ENCODE measurements at places on chromosomes 5 and 9.

DNA sequence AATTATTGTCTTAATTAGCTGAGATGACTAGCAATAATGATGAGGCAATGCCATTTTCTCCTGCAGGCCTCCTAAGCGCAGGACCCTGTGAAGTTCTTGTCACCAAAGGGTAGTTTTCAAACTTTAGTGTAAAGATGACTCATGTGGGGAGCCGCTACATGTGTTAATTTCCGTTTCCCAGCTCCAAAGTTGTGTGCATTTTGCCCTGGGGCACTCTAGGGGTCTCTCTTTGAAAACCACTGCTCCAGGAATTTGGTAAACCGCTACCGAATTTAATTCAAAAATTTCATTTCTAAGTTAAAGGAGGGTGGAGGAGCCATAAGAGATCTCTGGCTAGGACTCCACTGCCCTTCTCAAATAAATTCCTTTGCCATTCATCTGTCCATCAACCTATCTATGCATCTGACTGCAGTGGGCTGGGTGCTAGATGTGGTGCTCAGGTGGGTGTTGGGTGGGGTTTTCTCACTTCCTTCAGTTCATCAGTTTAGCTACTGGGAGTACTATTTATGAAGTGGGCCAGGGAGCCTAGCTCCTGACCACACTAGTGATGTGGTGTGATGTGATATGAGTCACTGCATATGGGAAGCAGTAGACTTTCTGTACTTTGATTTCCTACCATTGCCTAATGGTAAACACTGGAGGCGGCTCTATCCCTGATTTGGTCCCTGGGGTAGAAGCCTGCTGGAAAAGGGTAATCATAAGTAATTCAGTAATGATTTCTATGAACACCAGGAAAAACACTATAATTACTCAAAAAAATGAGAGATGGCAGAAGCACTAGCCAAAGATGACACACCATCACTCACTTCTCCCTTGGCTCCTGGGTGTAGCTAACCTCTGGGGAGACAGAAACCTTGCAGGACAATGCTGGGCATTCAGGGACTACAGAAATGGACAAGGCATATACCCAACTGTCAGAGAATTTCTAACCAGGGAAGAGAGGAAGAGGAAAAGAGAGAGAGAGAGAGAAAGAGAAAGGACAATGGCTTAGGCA is 4.0 kb upstream of the ZSWIM6 start:
- no peak for DNase-seq

GRCh38 chr5:55925712-55926111 is 69.1 kb downstream of the IL6ST start:
- DNase-seq, result no peak

DNA sequence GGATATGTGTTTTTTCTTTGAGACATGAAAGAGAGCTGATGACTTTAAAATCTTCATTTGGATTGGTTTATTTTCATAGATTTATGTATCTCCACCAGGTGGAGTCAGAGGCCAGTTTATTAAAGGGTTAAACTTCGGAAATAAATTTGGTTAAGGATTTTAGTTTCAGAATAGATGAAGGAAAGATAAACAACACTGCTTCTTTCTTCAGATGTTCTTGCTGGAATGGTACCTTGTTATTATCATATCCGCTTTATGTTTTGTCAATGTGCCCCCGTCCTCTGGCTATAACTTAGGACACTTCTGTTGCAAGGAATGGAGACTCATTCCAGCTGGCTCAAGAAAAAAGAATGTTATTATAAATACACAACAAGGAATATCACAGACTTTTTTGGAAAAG is 81.2 kb downstream of the ALDH1A1 start:
- no peak for DNase-seq

DNA sequence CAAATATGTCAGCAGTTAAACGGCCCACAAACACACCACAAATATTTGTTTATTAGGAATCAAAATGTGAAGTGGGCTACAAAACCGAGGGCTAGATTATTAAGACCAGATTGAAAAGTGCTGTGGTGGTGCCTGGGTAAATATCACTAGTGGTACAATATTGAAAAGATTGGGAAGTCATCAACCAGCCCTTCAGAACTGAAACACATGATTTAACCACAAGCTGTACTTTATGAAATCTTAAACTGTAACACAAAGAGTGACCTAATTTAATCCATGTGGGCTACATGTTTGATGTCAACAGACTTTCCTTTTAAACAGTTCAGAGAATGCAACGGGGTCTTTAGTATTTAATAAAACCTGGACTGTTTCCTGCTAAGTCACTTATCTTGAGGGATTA is 182.3 kb downstream of the SPATA31D1 start:
- DNase-seq, result no peak

GRCh38 chr9:105646879-105647594 is 15.2 kb upstream of the TAL2 start:
- DNase-seq, result no peak

- no peak for DNase-seq
Observed at GRCh38 chr9:13786131-13786530, 506.6 kb upstream of the MPDZ start.

- DNase-seq, result no peak
Observed at GRCh38 chr9:70093944-70094343, 50.3 kb downstream of the MAMDC2 start.

- DNase-seq, result no peak
Observed at GRCh38 chr9:108694170-108694569, 161.6 kb downstream of the ACTL7B start.

- no peak for DNase-seq
Observed at GRCh38 chr5:169507051-169507450, 76.5 kb upstream of the SPDL1 start.

DNA sequence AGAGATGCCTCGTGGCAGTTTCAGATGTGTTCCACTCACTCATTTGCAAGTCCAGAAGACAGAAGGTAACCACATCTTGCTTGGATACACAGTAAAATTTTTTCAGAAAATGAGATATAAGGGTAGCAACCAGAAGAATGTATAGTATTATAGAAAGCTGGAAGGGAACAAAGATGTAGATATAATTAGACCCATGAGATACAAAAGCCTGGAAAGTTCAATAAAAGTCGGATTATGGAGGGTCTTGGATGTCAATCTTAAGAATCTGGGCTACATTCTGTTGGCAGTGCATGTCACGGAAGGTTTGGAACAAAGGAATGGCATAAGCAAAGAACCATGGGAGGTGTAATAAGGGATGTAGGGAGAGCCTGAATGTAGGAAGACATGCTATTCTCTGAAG is 5.1 kb upstream of the CEP78 start:
- no peak for DNase-seq

DNA sequence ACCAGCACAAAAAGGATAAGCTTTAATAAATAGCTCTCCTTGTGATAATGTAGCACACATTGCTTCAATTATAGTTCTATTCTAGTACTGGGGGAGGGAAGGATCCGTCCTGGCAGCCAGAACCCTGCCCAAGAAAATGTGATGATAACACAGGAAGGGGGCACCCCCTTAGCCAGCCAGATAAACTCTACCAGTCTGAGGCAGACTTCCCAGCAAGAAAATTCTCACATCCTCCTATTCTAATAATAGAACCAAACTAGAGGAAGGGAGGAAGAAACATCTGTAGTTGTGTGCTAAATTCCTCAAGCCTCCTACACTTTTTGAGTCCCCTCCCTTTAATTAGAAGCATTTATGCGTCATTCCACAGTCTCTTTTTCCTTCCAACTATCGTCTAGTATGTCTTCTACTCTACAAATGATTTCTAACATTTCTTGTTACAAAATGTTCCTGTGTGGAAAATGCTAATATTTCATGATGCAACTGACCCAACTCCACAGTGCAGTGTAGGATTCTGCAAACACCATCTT is 261.0 kb downstream of the SEMA5A start:
- no peak for DNase-seq

GRCh38 chr9:125284855-125285254 is 23.2 kb downstream of the GAPVD1 start:
- DNase-seq, result no peak

GRCh38 chr9:93587284-93587650 is 10.9 kb downstream of the PHF2 start:
- no peak for DNase-seq

GRCh38 chr9:92440751-92441046 is 16.4 kb upstream of the OMD start:
- DNase-seq, result no peak

- no peak for DNase-seq
Observed at GRCh38 chr9:81538890-81539289, 150.5 kb downstream of the TLE1 start.

DNA sequence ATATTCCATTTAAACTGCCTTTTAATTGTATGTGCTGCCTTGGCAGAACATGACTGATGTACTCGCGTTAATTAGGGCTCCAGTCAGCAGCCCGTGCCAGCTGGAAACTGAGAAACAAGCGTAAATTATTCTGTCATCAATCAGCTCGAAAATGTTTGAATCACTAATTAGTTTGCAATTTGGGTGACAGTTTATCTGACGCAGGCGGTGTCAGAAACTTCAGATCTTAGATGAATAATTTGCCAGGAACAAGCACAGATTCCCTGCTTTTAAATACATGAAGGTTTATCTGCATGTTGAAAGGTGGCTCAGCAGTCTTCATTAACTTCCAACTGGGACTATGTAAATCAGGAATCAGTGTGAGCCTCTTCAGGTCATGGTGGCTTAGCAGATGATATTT is 176.0 kb upstream of the TLE4 start:
- no peak for DNase-seq

GRCh38 chr5:168449166-168449565 is 37.1 kb upstream of the RARS1 start:
- DNase-seq, result no peak

GRCh38 chr9:69623276-69623675 is 48.9 kb downstream of the APBA1 start:
- no peak for DNase-seq

DNA sequence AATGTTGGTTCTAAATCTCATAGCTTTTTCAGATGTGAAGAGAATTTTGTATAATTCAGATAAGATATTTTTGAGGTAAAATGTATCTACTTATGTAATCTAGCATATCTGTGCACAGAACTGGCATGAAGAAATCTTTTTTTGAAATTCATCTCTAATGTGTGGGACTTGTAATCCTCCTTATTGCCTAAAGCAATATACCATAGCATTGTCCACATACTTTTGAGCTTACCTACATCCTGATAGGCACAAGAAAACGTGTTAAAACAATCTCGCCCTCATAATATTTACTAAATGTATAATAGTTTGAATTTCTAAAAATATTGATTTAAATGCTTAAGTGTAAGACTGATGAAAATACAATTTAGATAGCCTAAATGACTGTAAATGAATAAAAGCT is 1686.5 kb upstream of the ACO1 start:
- no peak for DNase-seq

DNA sequence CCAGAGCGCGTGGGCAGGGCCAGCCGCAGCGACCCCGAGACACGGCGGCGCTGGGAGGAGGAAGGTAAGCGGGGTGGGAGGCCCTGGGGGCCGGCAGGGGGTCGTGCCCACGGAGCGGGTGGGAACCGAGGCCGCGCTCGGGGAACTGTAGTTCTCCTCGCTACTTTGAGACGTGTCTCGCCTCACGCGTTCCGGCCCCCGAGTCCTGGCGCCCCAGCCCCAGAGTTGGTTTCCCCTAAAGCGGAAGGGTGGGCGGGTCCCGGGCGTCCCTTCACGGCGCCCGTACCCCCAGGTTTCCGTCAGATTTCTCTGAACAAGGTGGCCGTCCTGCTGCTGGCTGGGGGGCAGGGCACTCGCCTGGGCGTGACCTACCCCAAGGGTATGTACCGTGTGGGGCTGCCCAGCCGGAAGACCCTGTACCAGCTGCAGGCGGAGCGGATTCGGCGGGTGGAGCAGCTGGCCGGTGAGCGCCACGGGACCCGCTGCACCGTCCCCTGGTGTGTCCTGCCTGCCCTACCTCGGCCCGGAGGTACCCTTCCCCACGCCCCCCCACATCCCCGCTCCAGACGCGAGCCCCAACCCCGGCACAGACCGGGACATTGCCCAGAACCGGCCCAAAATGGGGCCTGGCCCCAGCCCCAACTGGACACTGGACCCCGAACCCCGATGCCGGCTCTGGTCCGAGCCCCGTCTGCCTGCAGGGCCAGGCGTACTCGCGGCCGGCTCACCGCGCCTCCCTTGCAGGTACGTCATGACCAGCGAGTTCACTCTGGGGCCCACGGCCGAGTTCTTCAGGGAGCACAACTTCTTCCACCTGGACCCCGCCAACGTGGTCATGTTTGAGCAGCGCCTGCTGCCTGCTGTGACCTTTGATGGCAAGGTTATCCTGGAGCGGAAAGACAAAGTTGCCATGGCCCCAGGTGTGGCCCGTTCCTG is 709 bp downstream of the UAP1L1 start:
- DNase-seq, result no peak

DNA sequence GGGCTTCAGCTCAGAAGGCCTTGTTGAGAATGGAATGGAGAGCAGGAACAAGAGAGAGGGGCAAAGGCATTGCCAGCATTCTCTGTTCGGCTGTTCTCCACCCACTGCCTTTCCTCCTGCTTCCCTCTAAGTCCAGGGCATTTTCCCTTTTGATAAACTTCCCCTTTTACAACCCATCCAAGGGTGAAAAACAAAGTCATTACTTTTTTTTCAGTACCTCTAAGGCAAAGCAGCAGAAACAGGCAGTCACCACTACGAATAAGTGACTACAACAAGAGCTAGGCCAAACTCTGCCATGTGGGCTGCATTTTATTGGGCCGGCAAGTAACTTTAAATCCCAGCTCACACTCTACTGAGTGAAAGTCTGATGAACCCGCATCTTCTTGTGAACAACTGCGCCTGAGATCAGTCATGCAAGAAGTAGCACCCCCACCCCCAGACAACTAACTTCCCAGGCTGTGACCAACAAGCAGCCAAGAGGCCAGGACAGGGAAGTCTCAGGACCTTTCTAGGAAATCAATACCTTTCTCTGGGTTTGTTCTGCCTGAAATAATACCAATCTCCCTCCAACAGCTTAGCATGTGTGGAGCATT is 13.1 kb downstream of the IL7R start:
- no peak for DNase-seq

DNA sequence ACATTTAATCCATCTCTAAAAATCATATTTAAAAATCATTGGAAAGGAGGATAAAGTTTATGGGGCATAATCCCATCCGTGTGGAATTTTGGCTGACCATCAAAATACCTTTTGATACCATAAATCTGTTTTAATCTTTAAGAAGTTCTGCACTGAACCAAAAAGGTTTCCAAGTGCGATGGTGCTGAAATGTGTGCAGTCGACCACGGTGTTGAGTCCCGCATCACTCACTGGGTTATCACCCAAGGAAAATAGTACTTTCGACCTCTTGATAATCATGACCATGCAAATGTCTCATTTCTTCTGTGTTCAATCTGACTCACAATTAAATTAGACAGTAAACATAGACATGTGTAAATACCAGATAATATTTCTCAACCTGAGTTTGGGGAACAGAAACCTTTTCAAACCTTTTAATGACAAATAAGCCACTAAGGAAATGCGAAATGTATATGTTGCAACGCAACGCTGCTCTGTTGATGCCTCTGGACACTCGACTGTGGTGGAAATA is 62.0 kb upstream of the CDH6 start:
- no peak for DNase-seq

DNA sequence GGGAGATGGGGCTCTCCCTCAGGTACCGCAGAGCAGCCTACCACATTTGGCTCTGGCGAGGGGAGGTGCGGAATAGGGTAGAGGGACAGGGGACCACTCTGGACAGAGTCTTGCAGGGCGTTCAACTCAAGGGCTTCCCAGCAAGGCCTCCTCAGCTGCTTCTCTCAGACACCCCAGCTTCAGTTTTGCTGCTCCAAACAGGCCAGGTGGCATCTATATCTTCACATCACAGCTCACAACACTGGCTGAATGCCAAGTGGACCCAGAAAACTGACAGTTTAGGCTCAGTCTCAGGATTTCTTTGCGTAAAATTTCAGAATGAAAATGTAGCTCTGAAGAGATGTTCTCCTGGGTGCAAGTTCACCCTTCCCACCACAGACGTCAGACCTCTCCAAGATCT is 592.6 kb upstream of the ADAMTS16 start:
- DNase-seq, result no peak

All from activated naive CD4-positive, alpha-beta T cell (primary cell).